ENCODE measurements at places on chromosomes 1 and 21.
A peak's percentile ranks its signal among the peaks of the same experiment; 100 is the strongest.

GRCh38 chr1:88897070-88897730 is 5.8 kb upstream of the GTF2B start:
- DNase-seq: no peak

GRCh38 chr1:10799726-10800125 is 3.3 kb upstream of the CASZ1 start:
- DNase-seq: no peak

GRCh38 chr1:10868599-10868965 is 72.1 kb upstream of the CASZ1 start:
- DNase-seq: no peak

- no peak for DNase-seq
Observed at GRCh38 chr1:56409112-56409691, 170.2 kb downstream of the PLPP3 start.

- DNase-seq: no peak
Observed at GRCh38 chr1:86888327-86888726, 25.6 kb downstream of the SELENOF start.

DNA sequence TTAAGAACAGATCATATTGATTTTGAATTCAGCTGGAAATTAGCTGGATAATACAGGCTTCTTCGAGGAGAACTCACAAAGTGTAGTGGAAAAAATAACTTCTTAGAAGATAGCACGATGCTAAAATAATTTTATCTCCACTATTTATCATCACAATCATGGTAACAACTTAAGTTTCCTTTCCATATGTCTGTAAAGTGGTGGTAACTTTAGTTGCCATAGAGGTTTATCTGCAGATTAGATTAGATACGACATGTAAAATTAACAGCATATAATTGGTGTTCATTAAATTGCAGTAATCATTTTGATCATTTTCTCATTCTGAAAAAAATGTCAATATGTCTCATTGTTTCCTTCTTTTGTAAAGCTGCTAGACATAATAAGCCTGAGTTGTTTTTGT is 921.5 kb downstream of the KCNT2 start:
- no peak for DNase-seq

DNA sequence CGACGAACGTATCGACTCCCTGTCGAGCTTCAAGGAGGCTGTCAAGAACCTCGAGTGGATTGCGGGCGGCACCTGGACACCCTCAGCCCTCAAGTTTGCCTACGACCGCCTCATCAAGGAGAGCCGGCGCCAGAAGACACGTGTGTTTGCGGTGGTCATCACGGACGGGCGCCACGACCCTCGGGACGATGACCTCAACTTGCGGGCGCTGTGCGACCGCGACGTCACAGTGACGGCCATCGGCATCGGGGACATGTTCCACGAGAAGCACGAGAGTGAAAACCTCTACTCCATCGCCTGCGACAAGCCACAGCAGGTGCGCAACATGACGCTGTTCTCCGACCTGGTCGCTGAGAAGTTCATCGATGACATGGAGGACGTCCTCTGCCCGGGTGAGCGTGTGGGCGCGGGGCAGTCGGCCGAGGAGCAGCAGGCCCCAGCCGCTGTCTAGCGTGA is 28.0 kb downstream of the COL6A2 start:
- no peak for DNase-seq

- peak; percentile 59 for DNase-seq
Observed at GRCh38 chr1:157566484-157567300, 14.4 kb upstream of the FCRL5 start.

DNA sequence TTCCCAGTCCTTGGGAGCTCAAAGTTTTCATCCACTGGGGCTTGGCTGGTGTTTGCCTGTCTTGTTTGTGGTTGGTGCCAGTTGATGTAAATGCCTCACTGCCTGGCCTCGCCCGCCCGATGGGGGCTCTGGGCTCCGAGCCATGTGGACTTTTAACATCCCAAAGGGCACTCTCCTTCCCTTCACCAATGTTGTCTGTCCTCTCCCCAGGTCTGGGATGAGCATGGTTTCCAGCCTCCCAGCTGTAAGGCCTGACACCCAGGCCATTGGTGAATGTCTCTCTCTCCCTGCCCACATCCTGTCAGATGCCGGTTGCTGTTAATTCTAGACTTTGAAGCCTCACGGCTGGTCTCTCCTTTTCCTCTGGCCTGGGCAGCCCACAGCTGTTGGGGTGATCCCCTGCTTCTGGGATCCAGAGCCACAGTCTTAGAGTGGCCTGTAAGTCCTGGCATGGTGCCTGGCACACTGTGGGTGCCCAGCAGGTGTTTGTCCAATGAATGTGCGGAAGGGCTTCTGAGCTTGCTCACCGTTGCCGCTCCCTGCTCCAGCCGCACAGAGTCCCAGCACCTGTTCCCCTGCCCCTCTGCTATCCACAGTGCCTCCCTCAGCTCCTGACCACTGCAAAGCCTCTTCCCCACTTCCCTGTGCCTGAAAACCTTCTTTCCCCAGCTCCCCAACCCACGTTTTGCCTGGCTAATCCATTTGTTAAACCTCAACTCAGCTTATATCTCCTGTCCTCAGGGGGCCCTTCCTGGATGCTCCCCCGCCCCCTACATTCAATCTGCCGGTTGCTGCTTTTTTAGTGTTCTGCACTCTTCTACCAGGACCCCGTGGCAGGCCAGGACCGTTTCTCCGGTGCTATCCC is 3.3 kb upstream of the C1orf174 start:
- DNase-seq: no peak

DNA sequence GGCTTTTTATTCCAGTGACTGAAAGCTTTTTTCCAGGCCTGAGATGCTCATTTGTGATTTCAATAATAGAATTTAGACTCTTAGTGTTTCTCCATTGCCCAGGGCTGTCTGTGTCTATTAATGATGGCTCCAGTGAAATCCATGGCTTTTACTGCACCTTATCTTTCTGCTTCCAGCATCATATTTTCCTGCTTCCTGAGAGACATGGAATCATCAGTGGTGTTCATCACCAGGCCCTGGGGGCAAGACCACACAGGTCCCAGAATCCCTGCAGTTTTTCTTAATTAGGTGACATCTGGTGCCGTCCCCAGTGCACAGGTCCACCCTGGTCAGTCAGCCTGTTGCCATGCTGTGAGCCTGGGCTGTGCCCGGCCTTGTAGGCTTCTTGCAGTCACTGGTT is 15.5 kb downstream of the NT5C1A start:
- no peak for DNase-seq

DNA sequence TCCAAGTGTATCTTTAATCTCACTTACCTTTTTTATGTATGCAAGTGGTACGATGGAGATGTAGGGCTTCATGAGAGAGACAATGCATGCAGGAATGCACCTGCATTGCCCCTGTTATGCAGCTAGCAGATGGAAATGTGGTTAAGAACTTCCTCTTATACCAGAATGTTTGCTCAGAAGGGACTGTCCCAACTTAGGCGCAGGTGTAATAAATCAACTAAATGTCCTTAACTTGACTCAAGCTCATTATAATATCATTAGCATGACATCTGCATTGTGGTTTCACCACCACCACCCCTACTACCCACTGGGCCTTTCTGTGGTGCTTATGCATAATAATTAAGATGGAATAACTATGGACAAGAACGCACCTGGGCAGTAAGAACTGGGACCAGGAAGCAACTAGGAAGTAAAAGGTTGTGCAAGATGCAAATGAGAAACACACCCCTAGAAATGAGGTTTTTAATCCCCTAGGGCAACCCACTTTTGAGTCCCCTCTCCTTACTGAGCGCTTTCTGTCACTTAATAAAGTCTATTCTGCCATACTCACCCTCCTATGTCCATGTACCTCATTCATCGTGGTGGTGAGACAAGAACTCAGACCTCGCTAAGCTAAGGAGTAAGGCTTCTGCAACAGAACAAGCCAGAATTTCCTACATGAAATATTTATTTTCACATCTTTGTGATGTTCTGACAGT is 1103.3 kb upstream of the B3GALT2 start:
- DNase-seq: no peak

- DNase-seq: no peak
Observed at GRCh38 chr1:84367219-84367618, 31.1 kb upstream of the DNASE2B start.

DNA sequence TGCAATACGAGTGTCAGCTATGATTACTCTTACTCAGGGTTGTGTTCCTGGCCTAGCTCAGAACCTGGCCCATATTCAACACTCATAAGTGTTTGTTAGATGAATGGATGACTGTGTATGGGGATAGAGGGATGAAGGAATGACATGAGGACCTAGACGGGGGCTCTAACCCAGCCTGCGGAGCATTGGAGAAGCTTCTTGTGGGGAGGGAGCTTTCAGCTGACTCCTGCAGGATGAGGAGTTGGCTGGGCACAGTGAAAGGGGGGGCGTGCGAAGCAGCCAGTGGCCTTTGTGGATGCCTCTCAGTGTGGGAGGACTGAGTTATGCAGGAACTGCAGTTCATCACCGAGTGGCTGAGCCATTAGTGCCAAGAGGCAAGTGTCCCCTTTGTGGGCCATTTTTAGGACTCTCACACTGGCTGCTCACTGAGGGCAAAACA is 1.2 kb upstream of the EXTL1 start:
- no peak for DNase-seq

DNA sequence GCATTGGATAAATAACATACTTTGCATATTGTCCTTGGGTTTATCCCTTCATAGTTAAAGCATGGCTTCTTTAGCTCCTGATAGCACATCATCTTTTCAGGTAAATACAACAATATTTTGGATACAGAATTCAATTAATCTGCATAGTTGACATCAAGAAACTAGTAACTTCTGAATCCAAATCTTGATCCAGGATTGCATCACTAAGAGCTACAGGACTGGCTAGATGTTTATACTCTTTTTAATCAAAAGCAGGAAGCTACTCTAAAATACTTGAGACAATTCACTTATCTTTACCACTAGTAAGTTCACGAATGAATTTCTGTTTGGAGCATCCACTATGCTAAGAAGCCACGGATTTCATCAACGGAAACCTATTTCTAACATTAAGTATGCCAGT is 54.2 kb upstream of the SLC44A3 start:
- no peak for DNase-seq

DNA sequence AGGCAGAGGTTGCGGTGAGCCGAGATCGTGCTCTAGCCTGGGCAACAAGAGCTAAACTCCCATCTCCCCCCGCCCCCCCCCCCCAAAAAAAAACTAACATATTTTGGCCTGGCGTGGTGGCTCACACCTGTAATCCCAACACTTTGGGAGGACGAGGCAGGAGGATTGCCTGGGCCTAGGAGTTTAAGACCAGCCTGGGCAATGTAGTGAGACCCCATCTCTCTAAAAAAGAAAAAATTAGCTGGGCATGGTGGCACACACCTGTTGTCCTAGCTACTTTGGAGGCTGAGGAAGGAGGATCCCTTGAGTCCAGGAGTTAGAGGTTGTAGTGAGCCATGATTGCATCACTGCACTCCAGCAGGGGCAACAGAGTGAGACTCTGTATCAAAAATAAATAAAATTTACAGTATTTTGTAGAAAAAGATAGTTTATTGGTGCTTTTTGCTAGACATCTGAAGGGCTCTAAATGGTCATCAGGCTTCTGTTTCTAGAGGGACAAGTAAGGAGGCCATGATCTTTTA is 9.0 kb downstream of the YTHDF2 start:
- DNase-seq: no peak

- DNase-seq: no peak
Observed at GRCh38 chr1:185208626-185209180, 51.7 kb downstream of the SWT1 start.

- no peak for DNase-seq
Observed at GRCh38 chr1:179269071-179269470, 24.5 kb upstream of the SOAT1 start.

DNA sequence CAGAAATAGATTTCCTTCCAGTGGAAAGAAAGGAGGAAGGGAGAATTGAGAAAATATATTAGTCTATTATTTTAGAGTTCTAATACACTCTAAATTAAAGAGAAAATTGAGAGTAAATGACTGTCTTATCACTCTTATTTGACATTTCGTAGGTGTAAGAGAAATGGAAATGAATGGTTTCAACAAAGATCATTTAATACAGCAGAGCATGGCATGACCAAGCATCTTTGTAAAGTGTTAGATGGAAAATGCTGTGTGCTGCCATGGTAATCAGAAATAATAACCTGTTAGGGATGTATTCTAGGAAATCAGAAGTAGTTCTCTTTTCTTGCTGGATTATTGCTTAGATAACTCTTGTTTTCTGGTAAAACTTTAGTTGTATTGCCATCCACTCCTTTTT is 90.9 kb downstream of the GIPC2 start:
- DNase-seq: no peak

GRCh38 chr21:37876561-37876960 is 39.7 kb downstream of the KCNJ6 start:
- no peak for DNase-seq

GRCh38 chr1:243546457-243546856 is 290.6 kb downstream of the SDCCAG8 start:
- no peak for DNase-seq

GRCh38 chr1:248696774-248697173 is 5.8 kb downstream of the OR14I1 start:
- DNase-seq: no peak

- no peak for DNase-seq
Observed at GRCh38 chr1:55315552-55315951, 100.4 kb upstream of the USP24 start.

- peak; percentile 21 for DNase-seq
Observed at GRCh38 chr1:235932090-235932510, 65.4 kb upstream of the LYST start.

DNA sequence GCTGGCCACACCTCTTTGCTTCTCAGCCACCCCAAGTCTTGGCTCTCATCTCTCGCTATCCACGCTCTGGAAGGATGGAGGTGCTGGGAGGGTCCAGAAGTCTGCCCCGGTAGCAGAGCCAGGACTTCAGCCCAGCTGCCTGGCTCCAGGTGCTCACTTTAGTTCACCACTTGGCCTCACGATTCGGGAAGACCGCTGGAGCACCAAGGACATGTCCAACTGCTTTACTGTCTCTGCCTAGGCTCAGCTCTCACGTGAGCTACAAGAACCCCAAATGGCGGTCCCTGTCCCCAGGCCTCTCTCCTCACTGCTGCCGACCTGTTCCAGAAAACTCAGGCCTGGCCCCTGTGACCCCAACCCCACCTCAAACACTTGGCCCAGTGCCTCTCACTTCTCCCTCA is 3.4 kb downstream of the TRIM11 start:
- DNase-seq: no peak

DNA sequence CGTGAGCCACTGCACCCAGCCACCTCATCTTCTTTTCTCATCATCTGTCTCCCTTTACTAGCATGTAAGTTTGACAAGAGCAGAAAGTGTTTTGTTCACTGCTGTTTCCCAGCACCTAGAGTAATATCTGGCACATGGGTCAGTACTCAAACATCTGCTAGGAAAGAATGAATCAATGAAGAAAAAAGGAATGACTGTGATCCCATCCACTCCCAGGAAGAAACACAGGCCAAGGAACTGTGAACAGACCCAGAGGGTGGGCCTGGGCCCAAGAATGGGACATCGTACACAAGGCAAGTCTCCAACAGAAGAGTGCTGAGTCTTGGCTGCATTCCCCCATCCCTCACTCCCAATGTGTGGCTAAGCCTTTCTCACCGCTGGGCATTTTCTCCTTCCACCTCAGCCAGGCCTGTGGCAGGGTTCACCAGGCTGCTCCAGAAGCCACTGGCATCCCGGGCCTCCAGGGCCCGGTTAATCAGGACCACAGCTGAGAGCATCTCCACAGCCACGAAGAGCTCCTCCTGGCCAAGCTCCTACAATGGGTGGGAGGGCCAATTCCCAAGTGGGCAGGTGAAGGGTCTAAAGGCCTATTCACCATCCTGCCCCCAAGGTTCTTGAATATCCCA is 18.4 kb downstream of the IQGAP3 start:
- no peak for DNase-seq

GRCh38 chr1:211833174-211833820 is 2.7 kb upstream of the LPGAT1 start:
- no peak for DNase-seq
